ENCODE measurements at places on chromosomes 12 and 14.

GRCh38 chr14:53358166-53358565 is 205.0 kb upstream of the DDHD1 start:
- no peak for DNase-seq

GRCh38 chr12:45615268-45615667 is 114.2 kb upstream of the ARID2 start:
- DNase-seq: no peak

GRCh38 chr12:43282106-43282505 is 269.9 kb downstream of the ADAMTS20 start:
- no peak for DNase-seq

DNA sequence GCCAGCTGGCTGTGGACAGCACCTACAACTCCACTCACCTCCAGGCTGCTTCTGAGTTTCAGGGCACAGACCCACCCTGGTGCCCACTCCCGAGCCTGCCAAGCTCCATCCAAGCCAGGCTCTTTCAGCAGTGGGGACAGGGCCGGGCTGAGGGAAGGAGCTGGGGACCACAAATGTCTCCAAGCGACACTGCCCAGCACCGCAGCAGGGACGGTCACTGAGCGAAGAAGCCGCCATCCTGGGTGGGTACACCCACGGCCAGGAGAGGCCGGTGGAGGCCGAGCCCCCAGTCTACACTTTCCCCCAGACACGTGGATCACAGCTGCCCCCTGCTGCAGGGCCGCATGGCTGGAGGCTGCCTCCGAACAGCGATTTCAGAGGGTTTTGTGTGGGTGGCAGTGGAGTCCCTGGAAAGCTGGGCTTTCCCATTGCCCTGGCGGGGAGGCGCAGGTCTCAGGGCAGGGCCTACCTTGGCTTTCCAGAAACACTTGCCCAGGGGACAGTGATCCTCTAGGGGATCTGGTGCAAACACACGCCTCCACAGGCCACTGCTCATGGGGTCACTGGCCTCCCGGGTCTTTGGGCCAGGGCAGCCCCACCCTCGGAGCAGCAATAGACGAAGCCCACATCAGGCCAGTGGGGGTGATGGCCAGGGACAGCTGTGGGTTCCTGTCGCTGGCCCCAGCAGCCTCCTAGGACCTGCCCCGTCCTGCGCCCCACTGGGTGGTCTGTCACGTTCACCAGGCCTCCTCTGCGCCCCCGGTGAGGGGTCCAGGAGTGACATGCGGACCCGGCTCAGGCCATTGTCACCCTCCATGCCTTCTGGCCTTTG is 1.2 kb upstream of the GPR132 start:
- DNase-seq: peak; percentile 62

DNA sequence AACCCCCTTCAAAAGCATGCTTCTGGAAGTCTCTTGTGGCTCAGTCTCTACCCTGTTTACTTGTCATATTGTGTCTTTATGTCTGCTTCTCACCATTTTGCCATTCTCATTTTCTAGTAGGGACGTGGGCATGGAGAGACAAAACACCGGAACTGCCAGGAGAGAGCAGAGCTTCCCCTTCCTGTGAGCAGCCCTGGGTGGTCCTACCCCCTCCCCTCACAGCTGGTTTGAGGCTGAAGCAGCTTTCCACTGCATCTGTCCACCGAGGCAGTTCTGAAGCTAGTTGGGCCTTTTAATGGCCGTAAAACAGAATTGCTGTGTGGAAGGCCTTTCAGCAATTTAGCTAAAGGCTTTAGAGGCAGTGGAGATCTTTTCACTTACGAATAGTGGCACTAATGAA is 77.0 kb downstream of the PELI2 start:
- DNase-seq: no peak

GRCh38 chr12:3697311-3697870 is 55.5 kb downstream of the CRACR2A start:
- DNase-seq: no peak

- no peak for DNase-seq
Observed at GRCh38 chr14:99233222-99234035, 38.6 kb downstream of the BCL11B start.

GRCh38 chr12:12996209-12996608 is 3.9 kb downstream of the HEBP1 start:
- DNase-seq: no peak

- DNase-seq: no peak
Observed at GRCh38 chr14:56205881-56206280, 87.7 kb downstream of the PELI2 start.

- no peak for DNase-seq
Observed at GRCh38 chr14:56170877-56171422, 52.7 kb downstream of the PELI2 start.

GRCh38 chr14:63770187-63770807 is 42.4 kb upstream of the SGPP1 start:
- DNase-seq: peak; percentile 38

DNA sequence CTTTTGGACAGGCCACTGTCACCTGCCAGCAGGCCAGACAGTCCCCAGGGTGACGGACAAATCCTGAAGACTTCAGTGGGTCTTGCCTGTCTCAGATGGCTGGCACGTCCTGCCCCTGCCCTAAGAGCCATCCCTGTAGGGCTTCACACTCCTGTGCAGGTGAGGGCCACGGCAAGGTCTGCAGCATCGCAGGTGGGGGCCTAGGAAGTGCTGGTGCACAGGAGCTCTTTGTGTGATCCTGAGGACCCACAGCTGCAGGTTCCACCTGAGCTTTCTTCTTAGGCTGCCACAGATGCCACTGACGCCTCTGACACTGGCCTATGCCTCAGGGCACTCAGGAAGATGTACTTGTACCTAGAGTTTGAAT is 108.5 kb upstream of the FKBP4 start:
- DNase-seq: no peak

- no peak for DNase-seq
Observed at GRCh38 chr12:13784504-13784903, 196.9 kb downstream of the GRIN2B start.

- DNase-seq: peak; percentile 11
Observed at GRCh38 chr14:104432611-104433231, 146.8 kb upstream of the C14orf180 start.

DNA sequence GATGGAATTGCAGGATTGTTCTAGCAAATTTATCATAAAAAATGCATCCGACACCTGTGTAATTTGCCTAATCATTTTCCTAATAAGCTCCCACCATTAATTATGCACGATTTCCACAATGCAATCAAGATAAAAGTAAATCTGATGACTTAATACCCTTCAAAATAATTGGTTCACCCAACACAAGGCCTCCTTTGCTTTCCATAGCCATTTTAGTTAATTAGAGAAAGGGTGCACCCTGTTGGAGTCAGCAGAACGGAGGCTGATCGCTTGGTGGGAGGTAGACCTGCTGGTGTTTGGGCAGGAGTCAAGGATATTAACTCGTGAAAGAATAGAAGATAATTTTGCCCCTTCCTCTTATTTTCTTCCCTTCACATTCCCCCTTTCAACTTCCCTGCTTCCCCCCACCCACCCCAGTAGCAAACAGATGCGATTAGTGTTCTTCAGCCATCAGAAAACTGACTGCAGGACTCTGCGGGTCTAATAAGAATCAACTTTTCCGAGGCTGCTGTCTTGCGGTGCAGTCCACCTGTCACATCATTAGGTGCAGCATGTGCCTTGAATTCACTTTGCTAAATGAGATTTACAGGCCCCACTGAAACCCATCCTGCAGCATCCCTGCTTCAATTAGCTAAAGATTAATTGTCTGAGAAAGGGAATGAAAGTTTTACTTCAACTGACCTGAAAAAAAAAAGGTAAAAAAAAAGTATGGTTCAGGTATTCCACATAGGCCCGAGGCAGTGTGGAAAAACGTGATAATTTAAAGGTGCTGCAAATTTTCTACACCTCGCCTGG is 553.7 kb upstream of the LMO3 start:
- no peak for DNase-seq

- DNase-seq: no peak
Observed at GRCh38 chr12:27680619-27681018, 15.6 kb upstream of the REP15 start.

GRCh38 chr14:98582276-98582675 is 689.7 kb downstream of the BCL11B start:
- DNase-seq: no peak

GRCh38 chr12:114684098-114684869 is at the start of gene TBX3:
Gene TBX3 (minus strand): TSS chr12:114684175. CDS start chr12:114683200, 975 bp downstream.
- DNase-seq: peak; percentile 73

- DNase-seq: no peak
Observed at GRCh38 chr14:84025106-84026012, 1504.6 kb upstream of the FLRT2 start.

DNA sequence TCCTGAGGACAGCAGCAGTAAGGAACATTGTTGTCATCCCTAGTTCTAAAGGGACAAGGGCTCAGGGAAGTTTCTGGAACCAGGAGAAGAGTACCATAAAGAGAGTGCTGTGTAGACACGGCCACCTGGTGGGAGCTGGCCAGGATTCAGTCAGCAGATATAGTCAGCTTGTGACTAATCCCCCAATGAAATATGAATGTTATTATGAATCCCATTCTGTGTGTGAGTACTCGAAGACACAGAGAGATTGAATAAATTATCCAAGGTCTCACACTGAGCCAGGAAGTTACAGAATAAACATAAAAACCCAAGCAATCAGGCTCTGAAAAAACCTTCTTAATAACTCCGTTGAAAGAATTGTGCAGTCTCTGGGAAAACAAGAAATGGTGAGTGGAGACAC is 1359.5 kb downstream of the AACS start:
- DNase-seq: no peak

DNA sequence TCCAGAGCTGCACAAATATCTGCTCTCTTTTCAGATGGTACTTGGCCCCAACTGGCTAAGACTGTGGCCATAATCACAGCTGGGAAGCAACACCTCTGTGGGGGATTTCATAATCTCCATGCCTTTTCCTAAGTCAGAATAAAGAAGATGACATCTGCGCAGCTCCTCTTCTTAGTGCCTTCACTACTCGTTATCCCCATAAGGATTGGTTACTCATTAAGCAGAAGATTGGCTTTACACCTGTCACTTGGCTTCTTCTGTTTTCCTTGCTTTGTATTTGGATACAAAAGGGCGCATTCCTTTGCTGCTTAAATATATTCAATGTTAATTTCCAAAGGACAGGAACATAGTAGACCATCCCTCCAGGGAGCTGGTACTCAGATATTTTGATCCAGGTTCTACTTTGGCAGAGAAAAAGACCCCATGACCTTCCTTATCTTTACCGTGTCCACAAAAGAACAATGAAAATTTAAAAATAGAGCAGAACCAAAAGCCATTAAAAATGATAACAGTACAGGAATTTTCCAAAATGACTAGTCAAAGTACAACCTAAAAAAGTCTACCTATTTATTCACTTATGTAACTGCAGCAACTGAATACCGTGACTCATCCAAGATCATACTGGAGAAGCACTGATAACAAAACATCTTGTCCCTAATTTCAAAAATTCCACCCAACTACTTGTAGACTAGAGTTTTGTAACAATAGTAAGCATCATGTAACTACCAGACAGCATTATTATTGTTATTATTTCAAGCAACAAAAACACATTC is 352.3 kb upstream of the TMPO start:
- no peak for DNase-seq

- no peak for DNase-seq
Observed at GRCh38 chr14:20836668-20837338, 34.2 kb upstream of the RNASE1 start.

DNA sequence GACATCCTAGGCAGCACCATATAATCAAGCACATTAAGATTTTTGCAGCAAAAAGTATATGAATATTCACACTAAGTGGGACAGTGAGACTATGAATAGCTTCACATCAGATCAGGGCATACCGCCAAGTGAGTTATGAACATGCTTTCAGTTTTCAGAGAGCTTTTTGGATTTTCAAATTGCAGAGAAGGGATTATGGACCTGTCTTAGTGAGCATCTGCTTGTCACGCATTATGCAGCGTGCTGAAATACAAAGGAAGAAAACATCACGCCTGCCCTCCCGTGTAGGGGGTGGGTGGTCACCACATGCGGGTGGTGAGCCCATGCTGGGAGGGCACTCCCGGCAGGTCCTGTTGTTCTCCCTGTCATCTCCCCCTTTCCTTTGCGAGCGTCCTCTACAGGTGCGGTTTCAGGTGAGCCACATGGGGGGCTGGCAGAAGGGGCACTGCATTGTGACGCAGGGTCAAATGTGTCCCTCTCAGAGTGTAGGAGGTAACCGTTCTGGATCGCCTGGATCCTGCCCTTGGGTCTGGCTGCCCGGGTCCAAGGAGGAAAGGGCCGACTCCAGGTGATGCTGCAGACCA is 42.6 kb downstream of the TRAF3 start:
- DNase-seq: no peak

- DNase-seq: no peak
Observed at GRCh38 chr12:67504026-67504425, 144.5 kb upstream of the DYRK2 start.

DNA sequence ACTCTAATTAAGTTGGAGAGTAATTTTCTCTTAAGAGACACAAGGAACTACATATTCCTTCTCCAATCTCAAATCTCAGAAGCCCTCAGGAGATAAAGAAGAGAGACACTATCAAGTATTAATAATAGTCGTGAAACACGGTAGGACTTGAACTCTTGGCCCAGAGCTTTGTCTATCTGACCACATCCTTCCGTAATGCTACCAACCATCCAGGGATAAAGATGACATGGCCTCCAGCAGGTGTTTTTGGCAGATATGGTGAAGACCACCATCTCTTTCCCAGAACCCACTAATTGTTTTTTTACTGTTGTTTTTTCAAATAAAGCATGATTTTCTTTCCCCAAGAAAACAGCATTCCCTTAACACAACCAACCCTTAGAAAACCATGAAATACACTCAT is 3.4 kb downstream of the ZNF384 start:
- DNase-seq: no peak

DNA sequence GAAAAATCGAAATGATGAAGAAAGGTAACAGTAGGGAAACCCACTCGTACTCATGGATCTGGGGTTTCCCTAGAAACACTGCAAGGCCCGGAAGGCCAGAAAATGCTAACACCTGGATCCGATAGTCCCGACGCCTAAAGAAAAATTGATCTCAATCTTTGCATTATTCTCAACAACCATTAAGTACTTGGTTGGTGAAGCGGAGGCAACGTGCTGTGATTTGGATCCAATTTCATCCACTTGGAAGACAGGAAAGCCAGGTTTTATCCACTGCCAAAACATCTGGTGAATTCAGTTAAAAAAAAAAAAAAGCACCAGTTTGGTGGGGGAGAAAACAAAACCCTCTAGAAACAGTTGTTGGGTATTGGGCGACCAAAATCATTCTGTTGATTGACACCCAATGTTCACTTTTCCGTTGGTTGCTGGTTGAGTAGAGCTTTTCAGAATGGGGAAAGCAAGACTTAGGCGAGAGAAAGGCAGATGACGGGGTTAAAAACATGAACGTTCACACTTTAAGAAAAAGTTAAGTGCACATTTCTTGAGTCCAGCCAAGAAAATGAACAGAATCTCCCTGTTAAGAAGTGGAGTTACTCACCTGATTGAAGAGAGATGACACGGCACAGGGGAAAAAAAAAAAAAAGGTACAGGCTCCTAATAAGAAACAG is 41.9 kb upstream of the MED13L start:
- DNase-seq: no peak
